ENCODE measurements at places on chromosomes 3 and 15. TPM values are rescaled to one million over a fixed set of nuclear protein-coding genes. Genes with fewer than 3 reads are reported as not detected.

Gene RTP1
- polyA plus RNA-seq: not detected

Gene GNAT1
- 0.05 TPM for polyA plus RNA-seq

DNA sequence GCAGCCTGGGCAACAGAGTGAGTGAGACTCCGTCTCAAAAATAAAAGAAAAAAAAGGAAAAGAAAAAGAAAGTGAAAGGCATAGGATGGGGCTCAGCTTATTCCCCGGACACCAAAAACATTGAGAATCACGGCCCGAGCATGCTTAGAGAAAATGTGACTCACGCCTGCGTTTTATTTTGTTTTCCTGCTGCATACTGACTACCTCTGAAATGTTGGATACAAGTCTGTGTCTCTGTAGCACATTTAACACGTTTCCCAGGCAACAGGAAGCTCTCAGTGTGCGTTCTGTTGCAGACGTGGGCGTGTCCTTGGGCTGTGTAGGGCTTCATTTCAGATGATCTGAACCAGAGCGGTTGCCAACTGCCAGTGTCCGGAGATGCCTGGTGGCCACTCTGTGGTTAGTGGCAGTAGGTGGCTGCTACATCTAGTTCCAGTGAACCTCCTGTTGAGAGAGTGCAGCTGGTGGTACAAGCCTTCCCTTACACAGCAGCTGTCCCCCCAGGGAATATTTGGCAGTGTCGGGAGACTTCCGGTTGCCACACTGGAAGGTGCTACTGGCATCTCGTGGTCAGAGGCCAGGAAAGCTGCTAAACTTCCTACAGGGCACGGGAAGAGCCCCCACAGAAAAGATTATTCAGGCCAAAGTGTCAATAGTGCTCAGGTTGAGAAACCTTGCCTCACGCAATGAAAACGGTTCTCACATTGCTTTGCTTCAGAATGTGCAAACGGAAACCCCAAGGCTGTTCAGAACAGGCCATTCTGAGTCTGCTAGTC, 3.0 kb downstream of the SLC51A start:
- peak; percentile 77 for DNase-seq

- no peak for DNase-seq
These were observed 13.3 kb downstream of the RRP9 start for GRCh38 chr3:51928438-51928837.

Gene IQGAP1
- polyA plus RNA-seq: 83.0 TPM

DNA sequence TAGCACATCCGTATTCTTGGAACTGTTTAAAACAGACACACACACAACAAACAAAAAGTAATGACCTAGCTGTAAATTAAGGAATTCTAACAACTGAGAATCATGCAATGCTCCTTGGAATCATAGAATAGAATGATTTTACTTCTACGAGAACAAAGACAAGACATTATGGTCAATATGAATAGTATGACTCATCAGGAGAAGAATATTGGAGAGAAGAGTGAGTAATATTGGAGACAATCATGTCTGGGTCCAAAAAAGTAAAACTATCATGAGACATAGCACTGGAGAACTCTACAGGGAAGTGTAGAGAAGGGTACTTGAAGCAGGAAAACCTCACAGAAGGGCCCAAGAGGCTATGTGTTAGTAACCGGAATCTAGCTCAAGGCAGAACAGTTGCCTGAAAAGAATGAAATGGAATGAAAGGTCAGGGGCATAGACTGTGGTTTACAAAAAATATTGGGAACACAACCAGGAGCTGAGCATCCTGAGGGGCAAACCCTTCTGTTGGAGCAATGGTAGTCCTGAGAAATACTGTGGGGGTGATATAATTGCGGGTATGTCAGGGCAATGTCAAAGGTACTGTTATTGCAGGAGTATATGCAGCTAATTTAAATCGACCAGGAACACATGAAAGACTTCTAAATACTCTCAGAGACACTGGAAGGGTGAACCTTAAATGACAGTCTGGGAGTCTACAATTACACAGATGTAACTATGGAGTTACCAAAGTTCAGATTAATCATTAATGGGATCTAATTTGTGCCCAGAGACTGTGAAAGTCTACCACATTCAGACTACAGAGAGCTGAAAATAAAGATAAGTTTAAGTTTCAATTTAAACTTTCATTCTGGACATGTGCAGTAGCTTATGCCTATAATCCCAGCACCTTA, 201.2 kb downstream of the BCHE start:
- DNase-seq: no peak

- DNase-seq: no peak
These were observed 880 bp upstream of the ARMC8 start for GRCh38 chr3:138186221-138186620.

Gene SHC4
- 0.09 TPM for polyA plus RNA-seq

DNA sequence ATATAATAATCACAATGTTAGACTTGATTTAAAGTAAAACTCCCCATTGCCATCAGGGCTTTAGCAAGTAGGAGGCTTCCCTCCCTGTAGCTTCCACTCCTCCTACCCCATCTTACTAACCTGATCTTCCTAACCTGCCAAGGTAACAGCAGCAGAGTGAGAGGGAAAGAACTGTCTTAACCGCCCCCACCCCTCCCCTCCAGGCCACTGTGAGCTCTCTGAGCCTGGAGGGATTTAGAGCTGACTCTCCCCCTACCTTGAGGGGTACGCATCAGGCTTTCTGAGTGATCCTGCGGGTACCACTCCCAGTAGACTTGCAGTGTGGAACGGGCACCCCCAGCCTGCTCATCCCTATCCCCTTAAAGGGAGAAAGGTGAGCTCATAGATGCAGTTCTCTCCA, 11.4 kb upstream of the PRSS50 start:
- no peak for DNase-seq

DNA sequence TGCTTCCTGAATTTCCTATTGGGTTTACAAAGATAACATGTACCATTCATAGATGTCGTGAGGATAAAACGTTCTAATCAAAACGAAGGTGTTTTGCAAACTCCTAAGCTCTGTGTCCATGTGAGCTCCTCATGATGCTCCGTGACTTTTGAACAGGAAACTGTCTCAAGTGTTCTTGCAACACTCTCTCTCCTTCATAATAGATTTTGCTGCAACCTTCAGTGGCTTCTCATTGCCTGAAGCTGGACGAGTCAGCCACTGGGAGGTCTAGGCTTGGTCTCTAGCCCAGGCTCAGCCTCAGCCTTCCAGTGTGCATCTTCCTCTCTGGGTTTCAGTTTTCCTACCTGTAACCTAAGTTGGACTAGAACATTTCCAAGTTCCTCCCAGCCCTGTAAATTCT, 18.7 kb upstream of the BCL2A1 start:
- DNase-seq: no peak

Gene ACY1
- 46.2 TPM for polyA plus RNA-seq

DNA sequence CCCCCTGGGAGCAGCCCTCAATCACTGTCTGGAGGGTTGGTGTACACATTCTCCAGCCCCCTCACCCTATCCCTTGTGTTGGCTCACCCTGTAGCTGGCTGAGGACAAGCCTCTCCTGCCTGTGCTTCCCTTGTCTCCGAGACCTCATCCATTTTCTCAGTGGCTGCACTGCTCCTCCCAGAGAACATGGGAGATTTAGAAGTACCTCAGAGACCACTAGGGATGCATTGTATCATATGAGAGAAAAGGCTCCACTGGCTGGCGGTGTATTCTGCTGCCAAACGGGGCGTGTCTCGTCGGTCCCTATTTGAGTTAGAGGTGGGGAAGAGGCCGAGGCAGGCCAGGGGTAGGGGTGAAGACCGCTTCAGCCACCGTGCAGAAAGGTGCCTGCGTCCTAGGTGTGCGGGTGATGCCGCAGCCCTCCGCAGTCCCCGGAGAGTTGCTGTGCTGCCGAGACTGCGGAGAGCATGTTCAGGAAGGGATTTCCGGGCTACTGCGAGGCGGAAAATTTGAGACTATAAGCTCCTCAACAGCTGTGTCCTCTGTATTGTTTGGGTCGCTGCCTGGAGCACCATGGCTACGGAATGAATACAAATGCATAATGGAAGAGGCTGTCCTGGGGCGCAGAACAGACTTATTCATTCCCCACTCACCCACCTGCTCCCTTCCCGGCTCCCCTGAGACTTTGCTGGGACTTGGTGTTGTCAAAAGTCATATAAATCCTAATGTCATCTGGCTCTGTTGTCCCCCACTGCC, 43.8 kb downstream of the SPSB4 start:
- peak; percentile 98 for DNase-seq

- DNase-seq: no peak
These were observed 113.2 kb downstream of the MBNL1 start for GRCh38 chr3:152381881-152382295.

DNA sequence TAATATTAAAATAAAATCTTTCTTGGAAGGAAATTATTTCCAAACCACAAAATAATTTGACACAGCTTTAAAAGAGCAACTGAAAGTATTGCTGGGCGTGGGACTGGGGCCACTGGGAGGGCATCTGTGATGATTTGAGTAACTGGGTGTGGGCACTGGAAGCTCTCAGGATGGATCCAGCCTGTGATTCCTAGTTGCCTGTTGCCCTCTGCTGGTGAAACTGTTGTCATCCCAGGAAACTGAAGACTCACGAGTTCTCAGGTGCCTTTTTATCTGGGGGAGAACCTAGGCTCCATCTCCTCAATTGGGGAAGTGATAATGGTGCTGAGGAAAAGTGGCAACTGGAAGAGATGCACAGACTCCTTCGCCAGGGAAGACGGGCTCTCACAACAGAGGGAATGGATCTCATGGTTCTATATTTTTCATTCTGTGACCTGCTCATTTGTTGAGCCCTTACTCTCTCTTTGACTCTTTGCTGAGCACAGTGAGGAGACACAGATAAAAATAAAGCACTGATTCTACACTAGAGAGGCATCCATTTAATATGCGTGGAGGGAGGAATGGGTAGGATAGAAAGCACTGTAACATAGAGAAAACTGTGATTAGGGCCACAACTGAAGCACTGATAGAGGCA, 61.6 kb downstream of the TPRG1 start:
- DNase-seq: peak; percentile 70

DNA sequence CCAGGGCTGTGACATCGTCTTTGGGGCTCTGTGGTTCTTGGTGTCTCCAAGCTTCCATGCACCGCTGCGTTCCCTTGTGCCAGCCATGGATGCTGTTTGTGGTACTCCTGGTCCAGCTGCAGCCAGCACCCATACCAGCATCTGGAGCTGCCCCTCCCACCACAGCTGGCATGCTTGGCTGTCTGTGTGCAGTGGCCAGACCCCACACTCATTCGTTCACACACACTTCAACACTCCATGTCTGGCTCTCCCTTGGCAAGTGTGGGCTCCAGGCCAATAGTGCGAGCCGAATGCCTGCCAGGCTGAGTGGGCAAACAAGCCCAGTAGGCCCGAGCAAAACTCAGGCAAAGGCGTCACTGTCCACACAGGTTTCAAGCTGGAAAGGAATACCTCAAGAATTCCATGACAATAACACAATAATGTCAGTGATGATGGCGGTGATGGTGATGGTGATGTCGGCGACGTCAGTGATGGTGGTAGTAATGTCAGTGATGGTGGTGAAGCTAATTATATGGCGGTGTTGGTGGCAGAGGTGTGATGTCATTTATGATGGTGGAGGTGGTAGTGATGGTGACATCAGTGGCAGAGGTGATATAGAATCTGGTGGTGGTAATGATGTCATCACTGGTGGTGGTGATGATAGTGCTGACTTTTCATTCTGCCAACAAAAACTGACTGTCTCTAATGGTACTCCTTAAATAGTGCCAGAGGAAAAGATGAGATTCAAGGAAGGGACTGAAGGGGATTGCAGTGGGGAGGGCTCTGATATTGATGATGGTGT, 19.3 kb downstream of the TBC1D21 start:
- DNase-seq: no peak
